Stimulated activated CD4-positive, alpha-beta T cell treated with anti-CD3 and anti-CD28 coated beads, Interleukin-12 subunit alpha, Interleukin-12 subunit beta, amount 100 ng/mL, for 24 hours (primary cell): ENCODE measurements at places on chromosomes 2 and 18.

GRCh38 chr2:71811157-71811556 is 336.5 kb downstream of the CYP26B1 start:
- DNase-seq: no peak

DNA sequence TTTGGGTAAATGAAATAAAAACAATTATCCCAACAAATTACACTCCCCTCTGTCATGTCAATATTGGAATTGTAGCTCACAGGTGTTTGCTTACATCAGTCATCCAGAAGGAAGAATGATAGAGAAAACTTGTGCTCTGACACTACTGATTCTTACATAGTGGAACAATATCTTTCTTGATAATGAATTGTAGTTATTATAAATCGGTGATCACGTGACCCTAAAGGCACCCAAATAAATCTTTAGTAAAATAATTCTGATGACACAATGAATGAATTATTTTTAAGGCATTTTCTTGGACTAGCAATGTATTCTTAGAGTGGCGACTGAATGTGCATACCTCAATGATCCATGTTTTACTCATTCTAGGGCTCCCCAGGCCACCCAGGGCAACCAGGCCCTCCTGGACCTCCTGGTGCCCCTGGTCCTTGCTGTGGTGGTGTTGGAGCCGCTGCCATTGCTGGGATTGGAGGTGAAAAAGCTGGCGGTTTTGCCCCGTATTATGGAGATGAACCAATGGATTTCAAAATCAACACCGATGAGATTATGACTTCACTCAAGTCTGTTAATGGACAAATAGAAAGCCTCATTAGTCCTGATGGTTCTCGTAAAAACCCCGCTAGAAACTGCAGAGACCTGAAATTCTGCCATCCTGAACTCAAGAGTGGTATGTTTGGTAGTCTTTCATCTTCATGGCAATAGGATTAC is 34.5 kb downstream of the COL3A1 start:
- no peak for DNase-seq

GRCh38 chr2:228927028-228928010 is 343.8 kb downstream of the PID1 start:
- no peak for DNase-seq

DNA sequence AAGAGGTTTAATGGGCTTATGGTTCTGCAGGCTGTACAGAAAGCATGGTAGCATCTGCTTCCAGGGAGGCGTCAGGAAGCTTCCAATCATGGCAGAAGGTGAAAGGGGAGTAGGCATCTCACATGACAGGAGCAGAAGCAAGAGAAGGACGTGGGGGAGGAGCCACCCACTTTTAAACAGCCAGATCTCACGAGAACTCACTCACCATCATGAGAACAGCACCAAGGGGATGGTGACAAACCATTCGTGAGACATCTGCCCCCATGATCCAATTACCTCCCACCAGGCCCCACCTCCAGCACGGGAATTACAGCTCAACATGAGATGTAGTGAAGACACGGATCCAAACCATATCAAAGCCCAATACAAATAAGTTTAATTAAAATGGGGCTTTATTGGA is 113.8 kb downstream of the ATL2 start:
- no peak for DNase-seq

GRCh38 chr18:3397786-3398185 is 52.2 kb upstream of the TGIF1 start:
- no peak for DNase-seq

- no peak for DNase-seq
Observed at GRCh38 chr2:21453723-21454450, 330.1 kb downstream of the TDRD15 start.

GRCh38 chr2:168426861-168427260 is 29.2 kb upstream of the CERS6 start:
- DNase-seq: no peak

- no peak for DNase-seq
Observed at GRCh38 chr2:166246901-166247300, 119.1 kb upstream of the SCN1A start.

DNA sequence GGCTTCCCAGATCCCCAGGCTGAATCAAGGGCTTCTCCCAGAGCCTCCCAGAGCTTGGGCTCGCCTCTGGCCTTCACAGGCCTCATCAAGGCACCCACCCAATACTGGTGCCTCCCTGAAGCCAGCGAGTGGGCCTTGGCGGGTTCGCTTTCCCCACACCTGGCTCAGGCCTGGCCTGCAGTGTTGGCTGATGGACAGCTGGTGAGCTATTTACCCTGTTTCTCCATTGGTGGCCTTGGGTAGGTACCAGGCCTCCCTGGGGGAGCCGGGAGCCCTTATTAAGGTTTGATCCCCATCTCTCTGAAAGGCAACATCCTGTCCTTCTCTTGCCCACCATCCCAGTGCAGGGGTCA is 18.2 kb upstream of the DUSP2 start:
- DNase-seq: no peak

DNA sequence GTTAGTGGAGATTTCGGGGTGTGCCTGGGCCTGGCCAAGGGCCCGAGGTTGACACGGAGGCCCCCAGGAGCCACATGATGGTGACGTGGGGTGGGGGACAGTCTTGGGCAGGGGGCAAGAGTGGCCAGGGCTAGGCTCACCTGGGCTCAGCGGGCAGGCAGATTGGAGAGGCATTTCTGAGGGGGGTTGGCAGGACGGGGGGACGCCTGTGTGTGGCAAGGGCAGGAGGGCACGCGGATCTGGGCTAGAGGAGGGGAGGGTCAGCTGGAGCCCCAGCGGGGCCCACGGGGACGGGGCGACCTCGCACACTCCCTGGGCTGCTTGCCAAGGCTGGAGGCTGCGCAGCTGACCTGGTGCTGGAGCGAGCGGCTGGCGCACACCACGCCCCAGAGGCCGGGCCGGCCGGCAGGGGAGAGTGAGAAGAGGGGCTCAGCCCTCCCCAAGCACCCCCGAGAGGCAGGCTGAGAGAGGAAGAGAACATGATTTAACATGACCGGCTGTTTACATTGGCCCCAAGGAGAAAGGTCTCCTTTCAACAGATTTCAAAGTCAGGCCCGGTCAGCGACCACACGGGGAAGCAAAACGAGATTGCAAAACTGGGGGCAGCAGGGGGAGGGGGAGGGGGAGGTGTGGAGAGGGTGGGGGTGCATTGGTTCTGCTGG is 38.0 kb upstream of the SNED1 start:
- no peak for DNase-seq

GRCh38 chr2:1632510-1632909 is 111.8 kb downstream of the PXDN start:
- DNase-seq: no peak

DNA sequence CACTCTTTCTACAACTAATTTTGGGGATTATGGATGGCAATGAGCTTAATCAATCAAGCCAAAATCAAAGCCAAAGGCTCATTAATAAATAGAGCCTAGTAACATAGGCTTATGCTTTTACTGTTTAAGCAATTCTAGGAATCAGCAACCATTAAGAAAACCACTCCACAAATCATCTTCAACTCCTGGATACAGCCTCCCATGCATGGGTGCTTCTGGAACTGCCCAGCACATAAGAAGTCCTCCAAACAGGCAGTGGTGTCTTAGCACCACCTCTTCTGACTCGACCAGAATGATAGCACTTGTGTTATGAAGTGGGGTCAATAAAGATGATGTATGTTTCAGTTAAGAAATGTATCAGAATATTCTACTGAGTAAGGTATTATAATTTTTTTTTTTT is 104.4 kb upstream of the SERPINE2 start:
- no peak for DNase-seq

- no peak for DNase-seq
Observed at GRCh38 chr18:45441110-45441847, 174.0 kb upstream of the SLC14A2 start.

DNA sequence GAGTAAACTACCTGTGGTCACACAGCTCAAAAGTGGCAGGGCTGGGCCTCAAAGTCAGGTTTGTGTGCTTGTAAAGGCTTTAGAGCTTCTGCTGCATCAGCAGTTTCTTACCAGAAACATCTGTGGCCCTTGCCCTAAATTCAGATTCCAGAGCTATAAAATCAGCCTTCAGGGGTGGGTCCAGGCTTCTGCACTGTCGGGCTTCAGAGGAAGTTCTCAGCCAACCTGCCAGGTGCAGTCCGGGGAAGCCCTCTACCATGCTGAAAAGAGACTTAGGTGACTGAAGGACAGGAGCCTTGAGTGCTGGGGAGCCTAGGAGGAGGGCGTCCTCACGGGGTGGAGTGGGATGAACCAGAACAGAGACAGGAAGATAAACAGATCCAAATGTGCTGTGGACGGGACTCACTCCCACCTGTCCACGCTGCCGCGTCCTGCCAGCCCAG is 69.9 kb upstream of the HS6ST1 start:
- no peak for DNase-seq

GRCh38 chr2:238406998-238407285 is 19.8 kb upstream of the ASB1 start:
- no peak for DNase-seq

DNA sequence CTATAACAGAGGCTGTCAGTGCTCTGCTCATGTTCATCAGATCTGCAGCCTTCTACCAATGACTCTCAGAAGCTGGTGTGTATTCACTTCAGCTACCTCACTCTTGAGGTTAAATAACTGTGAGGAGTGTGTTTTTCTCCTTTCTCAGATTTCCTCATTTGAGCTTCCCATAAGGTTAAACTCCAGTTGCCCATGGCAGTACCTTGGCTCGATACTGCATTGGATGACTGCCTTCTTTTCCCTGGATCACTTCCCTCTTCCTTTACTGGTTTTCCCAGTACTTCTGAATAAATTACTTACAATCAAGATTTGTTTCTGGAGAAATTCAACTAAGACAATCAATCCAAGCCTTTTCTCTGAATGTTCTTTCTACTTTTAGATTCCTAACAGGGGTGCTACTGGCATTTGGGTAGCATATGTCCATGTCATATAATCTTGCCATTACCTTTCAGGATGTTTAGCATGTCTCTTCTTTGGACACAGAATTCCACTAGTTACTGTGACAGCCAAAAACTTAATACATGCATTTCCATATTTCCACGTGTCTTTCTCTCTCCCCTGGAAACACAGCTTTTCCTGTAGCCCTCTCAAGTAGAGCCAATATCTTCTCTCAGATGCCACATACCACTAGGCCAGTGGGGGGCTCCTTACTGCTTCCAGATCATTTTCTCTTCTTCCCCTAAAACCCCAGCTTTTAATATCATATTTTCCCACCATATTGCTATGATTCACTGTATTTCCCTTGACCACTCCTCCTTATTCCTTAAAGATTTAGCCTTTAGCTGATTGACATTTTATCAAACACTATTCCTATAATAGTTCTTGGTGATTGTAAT is 15.0 kb upstream of the SPOPL start:
- DNase-seq: no peak

DNA sequence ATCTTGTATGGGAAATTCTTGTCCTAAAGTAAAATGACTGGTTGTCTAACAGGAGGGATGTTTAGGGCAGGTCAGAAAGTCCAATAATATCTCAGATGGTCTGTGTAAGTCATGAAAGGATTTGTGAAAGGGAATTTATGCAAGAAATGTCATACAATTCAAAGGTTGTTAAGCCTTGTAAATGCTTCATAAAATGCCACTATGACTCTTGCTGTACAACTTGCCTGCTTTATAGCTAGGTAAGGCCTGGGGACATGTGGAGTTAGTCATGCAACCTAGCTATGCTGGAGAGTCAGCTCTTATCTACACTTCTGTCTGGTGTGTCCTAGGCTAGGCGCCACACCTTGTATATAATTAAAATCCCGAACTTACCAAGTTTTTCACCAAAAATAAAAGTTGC is 36.9 kb upstream of the VWA3B start:
- no peak for DNase-seq

GRCh38 chr2:218990052-218990451 is 3.2 kb downstream of the CRYBA2 start:
- no peak for DNase-seq

DNA sequence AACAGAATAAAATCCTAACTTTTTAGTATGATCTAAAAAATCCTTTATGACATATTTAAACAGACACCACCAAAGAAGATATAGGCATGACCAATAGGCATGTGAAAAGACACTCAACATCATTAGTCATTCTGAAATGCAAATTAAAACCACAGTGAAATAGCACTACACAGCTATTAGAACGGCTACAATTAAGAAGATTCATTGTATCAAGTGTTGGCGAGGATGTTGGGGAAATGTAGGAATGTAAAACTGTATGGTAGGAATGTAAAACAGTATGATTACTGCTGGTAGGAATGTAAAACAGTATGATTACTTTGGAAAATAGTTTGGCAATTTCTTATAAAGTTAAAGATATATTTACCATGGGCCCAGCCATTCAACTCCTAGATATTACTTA is 253.3 kb upstream of the TCF4 start:
- DNase-seq: no peak

- no peak for DNase-seq
Observed at GRCh38 chr18:45370255-45371010, 244.8 kb upstream of the SLC14A2 start.

- DNase-seq: no peak
Observed at GRCh38 chr2:238082827-238083226, 17.3 kb upstream of the ESPNL start.

DNA sequence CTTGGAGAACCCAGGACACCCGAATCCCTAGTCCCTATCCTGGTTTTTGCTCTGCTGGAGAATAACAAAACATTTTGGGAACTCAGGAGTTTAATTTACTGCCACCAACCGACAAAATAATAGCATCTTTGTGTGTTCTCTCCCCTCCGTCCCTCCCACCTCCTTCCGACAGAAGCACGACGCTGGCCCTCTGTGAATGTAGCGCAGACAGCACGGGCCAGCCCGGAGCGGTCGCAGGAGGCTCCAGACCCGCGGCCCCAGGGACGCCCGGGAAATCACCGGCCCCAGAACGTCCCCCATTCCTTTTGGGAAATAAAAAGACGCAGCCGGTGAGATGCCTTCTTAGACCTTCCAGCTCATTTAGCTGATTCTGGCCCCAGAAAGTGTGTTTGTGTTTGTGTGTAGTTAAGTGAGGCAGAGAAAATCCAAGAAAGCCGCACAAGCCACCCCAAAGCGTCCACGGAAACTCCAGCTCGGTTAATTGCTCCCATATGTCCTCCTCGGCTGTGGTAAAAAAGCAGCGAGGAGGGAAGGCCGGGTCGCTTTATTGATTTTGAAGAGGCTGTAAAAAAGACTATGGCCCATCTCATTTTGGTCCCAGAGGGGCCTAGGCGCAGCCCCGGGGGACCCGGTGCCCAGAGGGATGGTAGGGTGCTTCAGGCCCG is 577 bp upstream of the TANC1 start:
- no peak for DNase-seq
